Heart left ventricle (tissue), 16 donors: ENCODE measurements at places on chromosomes 7 and 10.

DNA sequence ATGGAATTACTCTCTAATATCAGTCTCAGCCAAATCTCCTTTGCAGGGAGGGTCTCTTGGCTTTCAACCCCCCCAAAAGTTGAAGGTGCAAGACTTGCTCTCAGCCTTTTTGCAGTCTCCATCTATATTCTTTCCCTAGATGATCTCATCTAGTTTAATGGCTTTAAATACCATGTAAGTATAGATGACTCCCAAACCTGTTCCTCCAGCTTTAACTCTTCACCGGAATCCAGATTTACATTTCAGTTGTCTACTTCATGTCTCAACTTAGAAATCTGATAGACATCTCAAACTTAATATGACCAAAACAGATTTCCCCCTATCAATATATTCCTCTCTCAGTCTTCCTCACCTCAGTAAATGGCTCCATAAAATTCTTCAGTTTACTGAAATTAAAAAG is 9.9 kb upstream of the TAS2R41 start:
- no peak for DNase-seq

- peak; percentile 10 for DNase-seq
Measured at GRCh38 chr10:43226851-43227845, 39.7 kb downstream of the RASGEF1A start.

GRCh38 chr10:108904163-108904838 is 1019.0 kb downstream of the XPNPEP1 start:
- DNase-seq = no peak

GRCh38 chr7:64485623-64486022 is 77.2 kb downstream of the ZNF680 start:
- DNase-seq = no peak

GRCh38 chr7:77501192-77501515 is 35.9 kb upstream of the PTPN12 start:
- no peak for DNase-seq

DNA sequence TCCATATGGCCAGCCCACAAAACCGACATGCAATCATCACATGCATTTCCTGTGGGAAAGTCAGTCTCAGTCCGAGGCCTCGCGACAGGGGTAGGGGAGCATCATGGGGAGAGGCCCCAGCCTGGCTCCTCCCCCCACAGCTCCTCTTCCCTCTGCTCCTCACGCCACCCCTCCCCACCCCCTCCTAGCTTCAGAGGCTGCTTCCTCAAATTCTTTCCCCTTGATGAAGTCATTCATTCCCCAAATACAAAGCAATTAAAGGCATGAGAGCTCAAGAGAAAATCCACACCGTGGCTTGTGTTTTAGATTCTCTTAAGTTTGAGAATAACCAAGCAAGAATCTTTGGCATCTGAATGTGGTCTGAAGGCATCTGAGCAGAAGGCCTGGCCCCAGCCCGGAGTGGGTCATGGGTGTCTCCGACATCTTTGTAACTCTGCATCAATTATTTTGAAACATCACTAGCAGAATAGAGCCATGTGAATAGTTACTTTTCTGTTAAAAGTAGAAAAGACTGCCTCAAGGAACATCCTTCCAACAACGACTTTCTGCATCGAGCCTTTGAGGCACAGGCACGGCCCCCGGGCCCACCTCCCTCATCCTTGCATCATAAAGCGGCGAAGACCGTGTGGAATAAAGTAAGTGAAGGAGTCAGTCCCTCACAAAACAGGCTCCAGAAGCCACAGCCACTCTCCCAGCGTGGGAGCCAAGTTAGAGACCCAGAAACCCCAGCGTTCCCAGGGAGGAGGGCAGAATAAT is 90.9 kb downstream of the DIP2C start:
- DNase-seq = no peak

GRCh38 chr10:100788002-100788903 is 42.9 kb downstream of the PAX2 start:
- no peak for DNase-seq

DNA sequence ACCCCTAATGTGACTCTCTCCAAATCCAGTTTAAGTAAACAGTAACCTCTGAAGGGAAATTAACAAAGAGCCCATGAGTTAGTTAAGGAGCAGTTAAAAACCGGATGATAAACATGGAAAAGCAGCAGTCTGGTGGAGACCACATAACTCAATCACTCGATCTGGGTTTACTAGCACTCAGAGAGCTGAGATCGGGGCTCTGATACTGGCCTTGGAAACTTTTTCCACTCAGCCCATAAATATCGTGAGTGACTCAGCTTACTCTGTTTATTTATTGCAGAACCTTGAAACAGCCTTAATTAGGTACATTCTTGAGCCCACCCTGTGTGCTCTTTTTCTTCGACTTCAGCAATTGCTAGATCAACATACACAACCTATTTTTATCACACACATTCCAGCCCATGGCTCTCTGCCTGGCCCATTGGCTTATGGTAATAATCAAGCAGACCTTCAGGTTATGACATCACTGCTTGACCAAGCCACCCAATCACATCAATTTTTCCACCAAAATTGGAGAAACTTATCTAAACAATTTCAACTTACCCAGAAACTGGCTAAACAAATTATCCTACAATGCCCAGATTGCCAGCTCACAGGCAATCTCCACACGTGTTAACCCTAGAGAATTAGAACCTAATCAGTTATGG is 82.2 kb upstream of the GPR22 start:
- DNase-seq = no peak

DNA sequence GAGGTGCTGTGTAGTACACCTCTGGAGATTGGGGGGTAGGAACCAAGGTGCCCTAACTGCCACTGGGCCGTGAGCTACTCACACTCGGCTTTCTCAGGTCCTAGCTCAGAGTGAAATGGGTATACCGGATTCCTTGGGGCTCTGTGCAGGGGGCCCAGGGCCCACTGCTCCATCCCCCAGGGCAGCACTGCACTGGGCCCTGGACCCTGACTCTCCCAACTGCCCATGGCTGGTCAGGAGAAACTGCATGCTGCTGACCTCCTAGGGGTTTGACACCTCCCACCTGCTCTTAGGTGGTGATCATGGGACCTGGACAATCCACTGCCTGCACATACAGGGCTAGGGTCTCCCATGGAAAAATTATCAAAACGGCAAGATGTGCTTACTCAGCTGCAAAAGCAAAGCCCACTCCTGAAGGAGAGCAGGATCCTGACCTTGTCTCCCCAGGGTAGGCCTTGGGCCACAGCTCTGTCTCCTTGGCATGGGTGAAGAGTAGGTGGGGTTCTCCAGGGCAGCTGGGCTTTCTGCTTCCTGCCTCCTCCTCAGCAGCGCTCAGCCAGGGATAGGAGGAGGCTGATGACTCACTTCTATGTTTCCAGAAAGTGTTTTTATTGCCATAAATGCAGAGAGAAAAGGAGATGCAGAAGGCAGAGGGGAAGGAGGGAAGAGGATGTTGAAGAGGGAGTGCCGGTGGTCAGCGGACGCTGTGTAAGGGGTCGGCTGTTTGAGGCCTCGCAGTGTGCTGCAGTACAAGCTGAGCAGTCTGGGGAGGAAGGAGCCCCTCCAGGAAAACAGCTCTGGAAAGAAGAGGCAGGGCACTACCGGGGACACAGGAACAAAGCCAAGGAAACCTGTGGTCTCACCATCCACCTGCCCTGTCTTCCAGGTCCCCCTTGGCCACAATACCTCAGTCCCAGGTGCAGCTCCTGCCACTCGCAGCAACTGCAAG is 107.8 kb downstream of the ARHGAP22 start:
- DNase-seq = peak; percentile 32

DNA sequence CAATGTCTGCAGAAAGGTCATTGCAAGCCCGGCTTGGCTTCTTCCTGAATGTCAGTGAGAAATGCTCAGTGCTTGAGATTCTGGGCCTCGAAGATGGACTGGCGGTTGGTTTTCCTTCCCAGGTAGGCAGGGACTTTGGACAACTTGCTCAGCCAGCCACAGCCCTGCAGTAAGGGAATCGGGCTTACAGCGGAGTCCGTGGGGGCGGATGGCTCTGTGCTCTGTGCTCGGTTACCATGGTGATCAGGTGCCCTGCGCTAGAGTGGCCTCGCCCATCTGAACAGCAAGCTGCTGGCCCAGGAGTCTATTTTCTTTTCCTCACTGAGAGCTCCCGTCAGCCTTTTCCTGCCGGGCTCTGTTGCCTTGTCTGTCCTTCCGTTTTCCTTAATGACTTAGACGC is 77.8 kb upstream of the SH2B2 start:
- no peak for DNase-seq

GRCh38 chr10:120436439-120437112 is 20.5 kb upstream of the PLPP4 start:
- DNase-seq = no peak

- no peak for DNase-seq
Measured at GRCh38 chr10:71043858-71044257, 155.5 kb upstream of the PCBD1 start.

DNA sequence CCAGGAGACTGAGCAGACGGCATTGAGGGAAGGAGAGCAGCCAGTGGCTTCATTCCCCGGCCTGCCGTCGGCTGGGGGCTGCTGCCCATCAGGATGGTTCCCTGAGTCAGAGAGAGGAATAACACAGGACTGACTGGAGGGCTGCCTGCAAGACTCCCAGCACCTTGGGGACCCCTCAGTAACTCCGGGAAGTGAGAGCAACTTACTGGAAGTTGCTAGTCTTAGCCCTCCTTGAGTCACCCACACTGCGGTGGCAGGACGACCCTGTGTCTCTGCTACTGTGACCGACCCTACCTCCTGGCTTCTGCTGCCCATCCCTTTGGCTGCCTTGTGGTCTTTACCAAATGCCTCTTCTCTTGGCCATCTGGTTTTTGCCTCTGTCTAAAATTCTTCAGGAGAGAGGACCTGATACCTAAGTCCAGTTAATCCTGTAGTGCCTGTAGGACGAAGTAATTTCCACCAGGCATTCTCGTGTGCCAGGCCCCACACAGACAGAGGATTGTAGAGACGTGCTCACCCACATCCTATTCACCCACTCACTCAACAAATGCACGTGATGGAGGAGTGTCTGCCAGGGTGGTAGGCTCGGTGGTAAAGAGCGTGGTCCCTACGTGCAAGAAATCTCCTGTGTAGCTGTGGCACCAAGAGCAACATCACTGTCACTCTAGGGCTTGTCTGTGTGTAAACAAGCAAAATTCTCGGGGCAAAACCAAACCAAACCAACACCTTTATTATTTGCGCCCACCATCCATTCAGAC is 156.5 kb downstream of the PRKCQ start:
- no peak for DNase-seq

DNA sequence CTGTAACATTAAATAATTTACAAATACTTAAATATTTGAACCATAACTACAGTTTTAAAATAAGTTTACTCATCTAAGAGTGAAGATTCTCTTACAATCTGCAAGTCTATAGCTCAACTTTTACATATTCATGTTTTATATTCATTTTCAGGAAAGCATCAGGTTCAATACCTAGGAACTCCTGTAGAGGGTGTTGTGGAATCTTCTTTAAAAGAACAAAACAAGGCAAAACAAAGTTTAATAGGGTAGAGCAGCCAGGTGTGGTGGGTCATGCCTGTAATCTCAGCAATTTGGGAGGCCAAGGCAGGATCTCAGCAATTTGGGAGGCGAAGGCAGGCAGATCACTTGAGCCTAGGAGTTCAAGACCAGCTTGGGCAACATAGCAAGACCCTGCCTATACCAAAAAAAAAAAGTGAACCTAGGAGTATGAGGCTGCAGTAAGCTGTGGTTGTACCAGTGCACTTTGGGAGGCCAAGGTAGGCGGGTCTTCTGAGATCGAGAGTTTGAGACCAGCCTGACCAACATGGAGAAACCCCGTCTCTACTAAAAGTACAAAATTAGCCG is 45.1 kb downstream of the ST8SIA6 start:
- no peak for DNase-seq

DNA sequence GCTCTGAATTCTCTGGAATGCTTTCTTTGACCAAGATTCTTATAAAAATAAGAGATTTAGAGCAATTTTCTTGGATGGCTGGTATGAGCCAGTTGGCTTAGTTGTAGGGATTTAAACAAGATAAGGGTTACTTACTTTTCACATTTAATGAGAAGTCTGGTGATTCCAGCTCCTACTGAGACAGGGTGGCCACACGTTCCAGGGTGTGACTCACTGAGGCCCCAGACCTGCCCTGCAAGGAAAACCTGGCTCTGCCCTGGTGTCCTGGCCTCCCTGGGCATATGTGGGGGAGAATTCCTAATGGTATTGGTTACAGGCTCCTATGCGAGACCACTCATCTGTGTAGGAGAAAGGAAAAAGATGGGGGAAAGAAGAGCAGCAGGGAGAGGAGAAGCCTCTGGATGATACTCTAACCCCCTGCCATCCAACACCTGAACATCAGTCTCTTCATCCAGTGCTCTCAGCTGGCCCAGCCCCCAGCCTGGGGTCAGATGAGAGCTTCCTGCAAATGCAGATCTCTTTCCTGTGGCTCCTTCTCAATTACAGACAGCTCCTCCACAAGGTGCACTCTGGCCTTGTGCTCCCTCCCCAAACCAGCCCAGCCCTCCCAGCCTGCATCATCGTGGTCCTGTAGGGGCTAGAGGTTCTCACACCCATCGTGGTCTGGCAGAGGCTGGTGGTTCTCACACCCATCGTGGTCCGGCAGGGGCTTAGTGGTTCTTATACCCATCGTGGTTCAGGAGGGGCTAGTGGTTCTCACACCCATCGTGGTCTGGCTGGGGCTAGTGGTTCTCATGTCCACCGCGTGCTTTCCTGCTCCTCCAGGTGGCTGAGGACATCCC is 139.9 kb downstream of the EGFR start:
- DNase-seq = no peak

- DNase-seq = no peak
Measured at GRCh38 chr10:124308056-124308645, 110.6 kb downstream of the OAT start.
